ENCODE measurements at places on chromosomes 7 and 10.

DNA sequence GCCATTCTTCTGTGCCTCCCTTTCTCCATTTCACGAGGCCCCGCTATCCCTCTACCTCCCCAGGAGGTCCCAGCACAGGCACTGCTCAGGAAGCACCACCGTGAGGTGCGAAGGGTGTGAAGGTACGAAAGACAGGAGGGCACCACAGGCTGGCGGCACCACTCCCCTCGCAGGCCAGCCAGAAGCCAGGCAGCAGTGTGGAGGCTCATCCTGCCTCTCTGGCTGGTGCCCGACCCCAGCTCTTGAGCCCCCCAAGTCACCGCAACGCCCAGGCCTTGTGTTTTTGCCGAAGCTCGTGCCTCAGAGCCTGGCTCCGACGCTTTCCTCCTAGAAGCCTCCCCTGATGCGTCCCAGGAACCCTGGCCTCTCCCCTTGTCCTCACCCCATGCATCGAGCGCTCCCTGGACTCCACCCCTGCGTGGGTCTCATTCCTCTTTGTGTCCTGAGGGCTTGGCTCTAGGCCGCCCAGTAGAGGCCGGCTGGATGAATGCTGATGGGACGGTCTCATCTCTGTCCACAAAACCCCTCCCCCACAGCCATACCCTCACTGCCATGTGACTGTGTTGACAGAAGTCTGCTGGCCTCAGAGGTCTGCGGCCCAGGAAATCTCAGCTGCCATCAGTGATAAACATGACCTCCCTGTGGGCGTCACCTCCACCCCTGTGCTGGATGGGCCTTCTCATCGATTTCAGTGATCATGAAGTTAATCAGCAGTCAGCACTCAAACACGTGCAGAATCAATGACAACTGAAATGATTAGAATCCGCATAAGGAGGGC is 19.3 kb downstream of the BRI3 start:
- no peak for DNase-seq

DNA sequence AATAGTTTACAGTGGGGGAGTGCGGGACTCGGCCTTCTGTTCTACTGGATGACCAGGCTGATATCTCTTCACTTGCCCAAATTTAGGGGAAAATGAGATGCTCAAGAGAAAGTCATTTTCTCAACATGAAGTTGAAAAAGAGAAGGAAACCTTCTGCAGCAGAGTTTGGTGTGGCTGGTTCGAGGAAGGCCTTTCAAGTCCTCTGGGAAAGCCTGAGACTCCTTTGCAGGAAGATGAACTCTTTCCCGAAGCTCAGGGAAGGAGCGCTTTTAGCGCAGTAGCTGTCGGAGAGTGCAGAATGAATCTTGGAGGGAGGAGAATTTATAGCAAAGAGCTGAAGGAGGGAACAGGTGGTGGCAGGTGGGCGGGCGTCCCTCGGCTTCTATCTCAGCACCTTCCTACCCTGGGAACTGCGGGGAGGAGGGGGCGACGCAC is at the start of gene ATOH7:
Gene ATOH7 (minus strand): TSS at position 297 of the 435 bp plus-strand sequence. CDS start 436 bp downstream, outside the sequence.
- DNase-seq = no peak

- DNase-seq = peak; percentile 61
These were observed 1355.5 kb upstream of the LRRTM3 start for GRCh38 chr10:65570143-65571010.

DNA sequence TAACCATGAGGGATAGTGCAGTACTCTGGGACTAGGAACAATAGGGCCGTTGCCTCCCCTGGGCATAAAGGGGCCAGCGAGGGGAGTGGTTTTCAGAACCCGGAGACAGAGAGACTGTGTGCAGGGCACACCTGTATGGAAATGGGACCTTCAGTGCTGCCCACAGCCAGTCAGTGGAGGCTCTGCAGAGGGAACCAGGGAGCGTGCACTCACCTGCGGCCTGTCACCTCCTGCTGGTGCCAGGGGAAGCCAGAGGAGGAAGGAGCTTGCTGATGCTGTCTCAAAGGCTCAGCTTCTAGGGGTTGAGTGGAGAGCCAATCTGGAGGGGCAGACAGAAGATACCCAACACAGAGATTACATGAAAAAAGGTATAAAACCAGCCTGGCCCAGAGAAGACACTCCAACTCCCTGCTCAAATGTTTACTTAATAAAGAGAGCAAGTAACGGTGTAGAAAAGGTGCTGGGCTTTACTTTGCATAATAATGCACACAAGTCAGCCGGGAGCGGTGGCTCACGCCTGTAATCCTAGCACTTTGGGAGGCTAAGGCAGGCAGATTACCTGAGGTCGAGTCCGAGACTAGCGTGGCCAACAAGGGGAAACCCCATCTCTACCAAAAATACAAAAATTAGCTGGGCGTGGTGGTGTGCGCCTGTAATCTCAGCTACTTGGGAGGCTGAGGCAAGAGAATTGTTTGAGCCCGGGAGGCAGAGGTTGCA is 35.5 kb upstream of the WAPL start:
- no peak for DNase-seq

DNA sequence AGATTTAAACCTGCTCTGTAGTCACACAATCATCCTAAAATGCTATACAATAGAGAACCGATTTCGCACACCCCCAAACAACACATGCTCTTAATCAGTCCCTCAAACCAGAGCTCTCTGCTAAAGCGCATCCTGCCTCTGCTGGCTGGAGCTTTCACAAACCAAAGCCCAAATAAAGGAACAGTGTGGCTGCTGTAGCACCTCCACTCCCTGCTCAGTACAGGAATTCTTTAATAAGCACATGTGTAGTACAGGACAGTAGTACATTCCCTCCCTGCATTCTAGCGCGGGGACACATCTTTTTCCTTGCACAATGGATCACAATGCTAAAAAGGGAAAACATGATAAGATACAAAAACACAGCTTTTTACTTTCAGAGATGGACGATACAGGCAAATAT is 684.6 kb downstream of the MAGI2 start:
- DNase-seq = no peak

DNA sequence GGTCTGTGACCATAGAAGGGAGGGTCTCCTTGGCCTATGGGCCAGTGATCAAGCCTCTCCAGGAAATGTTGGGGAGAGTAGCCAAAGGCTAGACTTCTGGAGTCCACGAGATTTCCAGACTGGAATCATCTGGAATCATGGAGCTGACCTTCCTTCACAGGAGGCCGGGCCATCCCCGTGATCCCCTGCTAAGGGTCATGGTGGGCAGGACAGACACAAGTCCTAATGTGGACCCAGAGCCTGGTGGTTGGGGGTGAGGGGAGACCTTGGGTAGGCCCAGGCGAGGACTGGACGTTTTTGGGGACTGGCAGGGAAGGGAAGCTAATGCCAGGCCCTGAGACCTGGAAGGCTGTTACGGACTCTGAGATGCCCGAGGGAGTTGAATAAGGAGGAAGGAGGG is 9.8 kb upstream of the GRID1 start:
- DNase-seq = no peak

DNA sequence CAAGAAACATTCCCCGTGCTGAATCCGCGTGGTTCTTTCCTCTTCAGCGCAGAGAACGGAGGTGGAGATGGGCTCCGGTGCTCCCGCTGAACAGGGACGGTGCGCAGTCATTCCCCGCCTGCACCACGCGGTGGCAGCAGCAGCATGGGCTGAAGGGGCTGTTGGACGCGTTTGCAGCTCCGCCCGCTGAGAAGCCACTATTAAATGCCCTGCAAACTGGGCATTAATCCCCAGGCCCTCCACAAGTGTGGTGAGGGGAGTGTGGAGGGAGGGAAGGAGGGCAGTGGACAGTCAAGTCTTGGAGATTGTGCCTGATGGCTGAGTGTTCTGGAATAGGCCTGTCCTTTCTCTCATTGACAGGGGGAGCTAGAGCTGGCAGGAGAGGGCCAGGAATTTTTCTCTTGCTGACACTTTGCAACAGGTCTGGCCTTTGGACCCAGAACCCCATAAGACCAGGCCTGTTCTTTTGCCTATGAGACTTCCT is 240.2 kb upstream of the INHBA start:
- peak; percentile 73 for DNase-seq

GRCh38 chr10:27622596-27622995 is 118.5 kb downstream of the RAB18 start:
- no peak for DNase-seq

- no peak for DNase-seq
These were observed 767.5 kb downstream of the GRID1 start for GRCh38 chr10:85599081-85599480.

DNA sequence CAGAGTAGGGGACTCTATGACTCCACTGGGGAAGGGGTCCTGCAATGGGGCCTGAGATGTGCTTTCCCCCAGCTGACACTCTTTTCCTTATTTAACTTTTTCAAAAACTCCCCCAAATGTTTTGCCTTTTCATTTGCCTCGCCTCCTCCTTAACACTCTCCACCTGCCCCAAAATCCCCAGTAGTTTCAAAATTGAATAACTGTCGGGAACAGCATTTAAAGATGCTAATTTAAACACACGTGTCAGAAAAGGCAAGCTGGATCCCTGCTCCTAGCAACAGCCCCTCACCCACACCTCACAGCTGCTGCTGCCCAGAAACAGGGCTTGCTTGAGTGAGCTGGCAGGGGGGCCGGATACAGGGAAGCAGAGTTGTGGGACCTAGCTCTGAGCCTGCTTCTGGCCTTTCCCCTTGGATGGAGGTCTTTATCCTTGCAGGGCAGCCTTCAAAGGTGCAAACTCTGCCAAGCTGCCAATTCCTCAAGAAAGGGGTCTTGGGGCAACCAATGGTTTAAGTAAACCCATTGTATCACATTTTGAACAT is 115.3 kb downstream of the KCNMA1 start:
- no peak for DNase-seq

GRCh38 chr7:109950256-109950655 is 1140.7 kb upstream of the LRRN3 start:
- DNase-seq = peak; percentile 37

DNA sequence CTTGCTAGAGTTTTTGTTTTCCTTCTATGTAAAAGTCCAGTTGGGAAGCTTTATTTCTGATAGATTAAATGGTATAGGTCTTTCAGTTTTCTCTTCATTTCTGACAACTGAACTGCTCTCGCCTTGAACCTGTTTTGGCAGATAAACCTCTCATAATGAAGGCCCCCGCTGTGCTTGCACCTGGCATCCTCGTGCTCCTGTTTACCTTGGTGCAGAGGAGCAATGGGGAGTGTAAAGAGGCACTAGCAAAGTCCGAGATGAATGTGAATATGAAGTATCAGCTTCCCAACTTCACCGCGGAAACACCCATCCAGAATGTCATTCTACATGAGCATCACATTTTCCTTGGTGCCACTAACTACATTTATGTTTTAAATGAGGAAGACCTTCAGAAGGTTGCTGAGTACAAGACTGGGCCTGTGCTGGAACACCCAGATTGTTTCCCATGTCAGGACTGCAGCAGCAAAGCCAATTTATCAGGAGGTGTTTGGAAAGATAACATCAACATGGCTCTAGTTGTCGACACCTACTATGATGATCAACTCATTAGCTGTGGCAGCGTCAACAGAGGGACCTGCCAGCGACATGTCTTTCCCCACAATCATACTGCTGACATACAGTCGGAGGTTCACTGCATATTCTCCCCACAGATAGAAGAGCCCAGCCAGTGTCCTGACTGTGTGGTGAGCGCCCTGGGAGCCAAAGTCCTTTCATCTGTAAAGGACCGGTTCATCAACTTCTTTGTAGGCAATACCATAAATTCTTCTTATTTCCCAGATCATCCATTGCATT is 27.1 kb downstream of the MET start:
- no peak for DNase-seq

DNA sequence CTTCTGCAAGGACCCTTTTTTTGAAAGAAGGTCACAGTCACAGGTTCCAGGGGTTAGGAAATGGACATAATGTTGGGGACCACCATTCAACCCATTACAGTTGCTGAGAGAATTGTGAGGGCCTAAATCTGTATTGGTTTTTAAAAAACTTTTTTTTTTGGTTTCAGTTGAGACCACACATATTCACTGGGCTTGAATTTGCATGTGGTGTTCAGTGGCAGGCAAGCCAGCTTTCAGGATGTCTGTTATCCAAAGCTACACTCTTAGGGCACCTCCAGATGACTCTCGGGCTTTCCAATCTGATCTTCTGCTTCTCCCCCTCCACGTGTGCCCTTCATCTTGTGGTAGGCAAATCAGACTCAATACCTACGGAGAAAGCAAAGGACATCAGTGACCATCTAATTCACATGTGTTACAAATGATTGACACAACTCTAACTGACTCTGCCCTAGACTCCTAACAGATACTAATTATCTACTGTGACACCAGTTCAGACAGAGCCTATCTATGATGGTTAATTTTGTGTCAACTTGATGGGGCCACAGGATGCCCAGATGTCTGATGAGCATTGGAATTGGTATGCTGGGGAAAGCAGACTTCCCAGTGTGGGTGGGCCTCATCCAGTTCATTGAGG is 93.3 kb upstream of the ELMO1 start:
- no peak for DNase-seq

GRCh38 chr7:132433301-132433700 is 143.0 kb downstream of the PLXNA4 start:
- DNase-seq = no peak

DNA sequence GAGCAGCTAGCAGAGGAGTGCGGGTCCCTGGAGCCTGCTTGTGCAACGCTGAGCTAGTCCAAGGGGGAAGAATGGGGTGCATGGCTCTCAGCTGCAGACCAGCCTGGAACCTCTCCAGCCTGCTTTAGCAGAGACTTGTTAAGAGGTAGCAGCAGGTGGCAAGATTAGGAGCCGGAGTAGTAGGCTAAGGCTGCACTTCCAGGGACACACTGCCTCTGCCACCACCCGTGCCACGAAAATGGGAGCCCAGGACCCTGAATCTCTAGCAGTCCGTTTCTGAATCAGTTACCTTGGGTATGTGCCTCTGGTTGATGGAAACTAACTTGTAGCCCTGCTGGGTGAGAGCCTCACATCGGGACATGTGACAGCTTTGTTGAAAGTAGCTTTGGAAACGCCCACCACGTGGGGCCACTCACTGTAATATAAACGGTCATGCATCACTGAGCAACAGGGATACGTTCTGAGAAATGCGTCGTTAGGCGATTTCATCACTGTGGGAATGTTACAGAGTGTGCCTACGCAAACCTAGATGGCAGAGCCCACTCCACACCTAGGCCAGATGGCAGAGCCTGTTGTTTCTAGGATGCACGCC is 25.9 kb downstream of the HTRA1 start:
- no peak for DNase-seq

DNA sequence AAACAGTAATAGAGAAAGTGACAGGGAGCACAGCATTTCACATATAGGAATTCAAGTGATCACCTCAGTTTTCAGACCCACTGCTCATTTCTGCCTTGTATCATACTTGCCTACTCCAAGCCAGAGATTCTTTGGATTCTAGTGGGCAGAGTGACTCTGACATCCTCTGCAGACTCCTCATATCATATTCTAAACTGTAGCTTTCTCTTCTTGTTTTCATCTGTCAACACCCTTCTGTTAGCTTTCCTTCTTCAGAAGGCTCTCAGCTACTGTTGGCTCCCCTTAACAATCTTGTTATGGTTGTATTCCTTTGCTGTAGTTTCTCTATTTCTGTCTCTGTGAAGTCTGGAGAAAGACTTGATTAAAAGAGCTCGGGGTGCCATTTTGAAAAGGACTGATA is 120.5 kb downstream of the CTNNA3 start:
- no peak for DNase-seq

- no peak for DNase-seq
These were observed 187.2 kb upstream of the CXCL12 start for GRCh38 chr10:44572146-44572545.

GRCh38 chr7:17239683-17240521 is 58.5 kb upstream of the AHR start:
- DNase-seq = peak; percentile 69

GRCh38 chr7:81234896-81235295 is 316.0 kb upstream of the SEMA3C start:
- DNase-seq = no peak
